Epithelial cell of prostate (primary cell): ENCODE measurements at places on chromosomes 16 and 17.

- DNase-seq = no peak
Measured at GRCh38 chr16:14407786-14408399, 222.2 kb downstream of the PARN start.

DNA sequence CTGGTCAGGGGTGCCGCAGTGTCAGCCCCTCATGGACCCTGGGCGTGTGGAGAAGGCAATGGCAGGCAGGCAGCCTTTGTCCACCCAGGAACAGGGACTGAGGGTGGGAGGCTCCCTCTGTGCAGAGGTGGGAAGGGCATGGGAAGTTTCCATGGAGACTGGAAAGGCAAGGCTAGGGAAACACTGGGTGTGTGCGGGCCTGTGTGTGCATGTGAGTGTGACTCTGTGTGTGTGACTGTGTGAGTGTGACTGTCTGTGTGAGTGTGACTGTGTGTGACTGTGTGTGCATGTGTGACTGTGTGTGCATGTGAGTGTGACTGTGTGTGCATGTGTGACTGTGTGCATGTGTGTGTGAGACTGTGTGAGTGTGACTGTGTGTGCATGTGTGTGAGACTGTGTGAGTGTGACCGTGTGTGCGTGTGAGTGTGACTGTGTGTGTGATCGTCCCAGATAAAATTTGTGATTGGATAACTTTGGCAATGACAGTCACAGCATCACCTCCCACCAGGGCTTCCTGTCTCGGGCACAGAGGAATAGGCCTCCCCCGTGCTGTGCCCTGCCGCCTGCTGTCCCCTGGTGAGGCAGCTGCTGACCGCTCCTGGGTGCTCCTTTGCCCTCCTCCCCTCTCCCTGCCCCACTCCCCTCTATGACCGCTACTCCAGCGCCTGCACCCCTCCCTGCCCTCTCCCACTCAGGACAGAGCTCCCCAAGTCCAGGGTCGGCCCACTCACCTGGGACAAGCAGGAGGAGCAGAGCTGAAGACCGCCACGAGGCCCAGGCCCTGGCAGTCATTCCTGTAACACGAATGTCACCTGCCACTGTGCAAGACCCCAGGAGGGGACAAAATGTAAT is 698 bp downstream of the CD300C start:
- no peak for DNase-seq

DNA sequence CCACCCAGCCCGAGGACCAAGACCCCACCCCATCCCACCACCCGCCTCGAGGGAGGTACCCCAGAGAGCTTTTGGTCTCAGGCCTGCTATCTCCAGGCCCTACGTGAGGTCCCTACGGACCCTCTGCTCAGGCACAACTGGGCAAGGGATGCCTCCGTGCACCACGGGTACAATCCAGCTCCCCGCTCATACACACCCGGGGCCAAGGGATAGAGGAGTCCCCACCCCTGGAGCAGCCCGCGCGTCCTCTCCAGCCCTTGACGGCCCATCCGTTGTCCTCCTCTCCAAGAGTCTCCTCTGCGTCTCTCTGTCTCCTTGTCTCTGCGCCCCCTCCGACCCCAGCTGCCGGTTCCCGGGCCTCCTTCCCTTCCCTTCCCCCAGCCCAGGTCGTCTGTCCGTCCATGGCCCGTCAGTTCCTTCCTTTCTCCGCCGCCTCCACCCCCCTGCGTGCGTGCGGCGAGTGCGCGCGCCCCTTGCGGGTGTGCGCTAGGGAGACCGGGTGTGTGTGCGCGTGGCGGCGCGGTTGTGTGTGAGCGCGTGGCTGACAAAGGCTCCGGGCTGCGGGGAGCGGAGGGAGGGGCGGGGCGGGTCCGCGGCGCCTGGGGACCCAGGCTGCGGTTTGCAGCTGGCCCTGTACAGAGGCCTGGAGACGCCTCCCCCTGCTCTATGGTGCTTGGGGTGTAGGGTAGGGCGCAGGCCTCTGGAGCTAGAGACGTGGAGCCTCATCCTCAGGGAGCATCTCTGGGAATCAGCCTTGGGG is 930 bp downstream of the SPNS2 start:
- DNase-seq = no peak

DNA sequence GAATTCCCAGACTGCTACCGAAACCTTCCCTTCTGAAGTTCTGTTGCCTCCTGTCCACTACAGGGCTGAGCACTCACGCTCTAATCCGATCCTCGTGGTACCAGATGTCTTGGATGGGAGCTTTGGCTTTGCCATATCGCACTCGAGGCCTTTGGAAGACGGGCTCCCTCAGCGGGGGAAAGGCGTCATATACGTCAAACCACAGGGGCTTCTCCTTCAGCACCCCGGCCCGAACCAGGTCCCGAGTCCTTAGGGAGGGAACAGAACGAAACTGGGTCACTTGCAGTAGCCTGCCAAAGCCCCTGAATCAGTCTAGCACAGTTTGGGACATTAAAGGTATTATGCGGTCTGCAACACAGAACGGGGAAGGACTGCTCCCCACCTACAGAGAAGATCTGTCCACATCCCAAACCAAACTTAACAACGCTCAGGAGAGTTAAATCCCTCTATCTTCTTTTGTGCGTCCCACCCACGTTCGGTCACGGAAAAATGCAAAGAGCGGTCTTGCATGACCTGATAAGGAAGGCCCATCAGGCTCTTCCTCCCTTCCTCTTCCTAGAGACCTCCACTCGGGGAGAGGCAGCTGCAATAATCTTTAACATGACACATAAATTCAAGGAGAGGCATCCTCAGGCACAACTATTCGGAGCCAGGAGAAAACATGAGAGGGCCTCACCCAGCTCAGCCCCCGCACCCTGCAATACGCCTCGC is 526 bp downstream of the MRPS23 start:
- no peak for DNase-seq

GRCh38 chr17:49727380-49727779 is 19.6 kb upstream of the SLC35B1 start:
- DNase-seq = no peak

DNA sequence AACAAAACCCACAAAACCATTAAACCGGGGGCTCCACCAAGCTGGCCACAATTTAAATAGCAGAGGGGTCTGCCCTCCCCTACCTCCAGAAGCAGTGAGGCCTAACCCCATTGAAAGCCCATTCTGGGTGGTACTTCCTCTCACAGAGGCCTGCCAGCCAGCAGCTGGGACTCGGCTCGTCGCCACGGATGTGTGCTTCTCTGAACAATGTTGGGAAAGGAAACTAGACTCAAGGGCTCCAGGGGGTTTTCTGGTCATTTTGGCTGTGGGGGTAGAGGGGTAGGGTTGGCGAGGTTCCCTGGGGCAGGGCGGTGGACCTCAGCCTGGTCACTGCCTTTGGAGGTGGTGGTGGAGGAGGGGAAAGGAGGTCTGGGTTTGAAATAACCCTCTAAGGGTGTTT is 4.7 kb upstream of the PLCG2 start:
- no peak for DNase-seq

DNA sequence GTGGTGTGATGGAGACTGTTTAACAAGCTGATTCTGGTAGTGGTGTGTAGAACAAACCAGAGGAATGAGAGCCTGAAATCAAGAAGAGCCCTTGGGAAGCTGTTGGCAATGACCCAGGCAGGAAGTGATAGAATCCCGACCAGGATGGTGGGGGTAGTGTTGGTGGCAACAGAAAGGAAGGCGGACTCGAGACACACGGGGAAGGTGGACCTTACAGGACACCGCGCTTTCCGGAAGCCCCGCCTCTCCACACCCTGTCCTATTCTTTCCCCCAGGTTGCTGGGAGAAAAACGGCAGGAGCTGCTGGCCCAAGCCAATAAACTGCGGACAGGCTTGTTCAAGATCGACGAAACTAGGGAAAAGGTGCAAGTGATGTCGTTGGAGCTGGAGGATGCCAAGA is 30.0 kb upstream of the KDM6B start:
- DNase-seq = no peak

GRCh38 chr16:85916141-85916890 is 17.4 kb downstream of the IRF8 start:
- DNase-seq = no peak

GRCh38 chr16:3363793-3364192 is 8.1 kb downstream of the OR2C1 start:
- no peak for DNase-seq

DNA sequence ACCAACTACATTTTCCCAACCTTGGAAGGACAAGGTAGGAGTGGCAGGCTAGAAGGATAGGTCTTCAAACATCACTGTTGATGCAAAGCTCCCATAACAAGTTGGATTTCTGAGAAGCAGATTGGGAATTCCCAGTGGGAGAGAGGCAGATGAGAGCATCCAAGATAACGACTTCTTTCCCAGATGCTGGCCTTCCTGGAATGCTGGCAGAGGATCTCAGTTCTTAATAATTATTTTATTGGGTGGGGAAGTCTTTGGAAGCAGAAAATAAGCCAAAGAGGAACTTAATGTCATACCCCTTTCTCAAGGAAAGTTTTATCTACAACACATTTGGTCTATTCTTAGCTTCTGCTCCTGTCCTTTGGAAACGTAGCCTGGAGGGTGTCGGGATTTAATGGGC is 64.5 kb downstream of the MPRIP start:
- no peak for DNase-seq

DNA sequence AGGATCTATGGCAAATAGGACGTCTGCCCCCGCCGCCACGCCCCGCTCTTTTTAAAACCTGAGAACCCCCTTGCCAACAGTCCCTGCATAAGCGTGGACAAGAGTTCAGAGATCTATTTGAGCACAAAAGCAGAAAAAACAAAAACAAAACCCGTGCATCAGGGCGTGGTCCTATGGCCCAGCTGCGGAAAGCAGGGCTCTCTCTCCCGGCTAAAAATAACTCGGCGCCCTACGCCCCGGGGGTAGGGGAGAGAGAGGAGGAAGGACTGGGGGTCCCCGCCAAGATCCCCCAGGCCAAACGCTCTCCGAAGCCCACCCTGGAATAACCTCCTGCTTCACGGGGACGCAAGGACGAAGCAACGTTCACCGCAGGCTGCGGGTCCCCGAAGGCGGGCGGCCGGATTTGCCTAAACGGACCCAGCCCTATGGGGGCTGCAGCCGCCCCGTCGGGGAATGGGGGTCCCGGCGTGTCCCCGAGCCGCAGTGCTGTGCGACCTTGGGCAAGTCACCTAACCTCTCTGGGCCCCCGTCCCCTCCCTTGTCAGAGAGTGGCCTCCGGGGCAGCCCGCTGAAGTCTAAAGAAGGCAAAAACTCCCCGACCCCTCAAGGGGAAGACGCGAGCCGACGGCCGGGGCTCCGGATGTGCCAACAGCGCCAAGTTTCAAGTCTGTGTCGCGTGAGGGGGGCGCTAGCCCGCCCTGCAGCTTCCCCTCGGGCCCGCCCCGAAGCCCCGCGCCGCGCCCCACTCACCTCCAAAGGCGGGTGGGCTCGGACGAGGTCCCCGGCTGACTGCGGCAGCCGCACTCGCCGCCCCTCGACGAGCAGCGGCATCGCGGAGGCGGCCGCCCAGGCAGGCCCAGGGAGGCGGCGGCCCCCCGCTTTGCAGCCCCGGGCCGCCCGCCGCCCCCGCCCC is 477 bp downstream of the NTAN1 start:
- DNase-seq = no peak

- no peak for DNase-seq
Measured at GRCh38 chr17:27633312-27634025, 2.5 kb downstream of the LGALS9 start.

- DNase-seq = no peak
Measured at GRCh38 chr17:76266244-76266938, 1.2 kb downstream of the UBALD2 start.

DNA sequence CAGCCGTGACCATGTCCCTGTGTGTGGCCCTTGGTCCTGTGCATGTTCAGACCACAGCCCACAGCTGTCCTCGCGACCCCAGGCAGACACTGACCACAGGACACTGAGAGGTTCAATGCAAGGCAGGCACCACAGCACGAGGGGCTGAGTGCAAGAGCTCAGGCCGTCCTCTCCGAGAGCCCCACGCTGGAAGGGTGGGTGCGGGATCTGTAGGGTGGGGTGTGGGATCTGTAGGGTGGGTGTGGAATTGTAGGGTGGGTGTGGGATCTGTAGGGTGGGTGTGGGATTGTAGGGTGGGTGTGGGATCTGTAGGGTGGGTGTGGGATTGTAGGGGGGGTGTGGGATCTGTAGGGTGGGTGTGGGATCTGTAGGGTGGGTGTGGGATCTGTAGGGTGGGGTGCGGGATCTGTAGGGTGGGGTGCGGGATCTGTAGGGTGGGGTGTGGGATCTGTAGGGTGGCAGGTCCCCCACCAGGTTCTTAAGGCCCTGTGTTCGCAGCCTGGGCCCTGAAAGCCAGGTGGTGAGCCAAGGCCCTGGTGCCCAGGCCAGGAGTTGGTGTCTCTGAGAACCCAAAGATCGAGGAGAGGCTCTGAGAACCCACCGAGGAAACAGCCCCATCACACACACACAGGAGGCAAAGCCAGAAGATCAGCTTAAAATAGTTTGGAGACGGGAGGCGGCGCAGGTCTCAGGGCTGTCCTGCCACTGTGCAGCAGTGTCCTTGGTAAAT is 48.2 kb downstream of the METRNL start:
- no peak for DNase-seq

GRCh38 chr16:6728381-6728780 is 604.3 kb upstream of the RBFOX1 start:
- DNase-seq = no peak

DNA sequence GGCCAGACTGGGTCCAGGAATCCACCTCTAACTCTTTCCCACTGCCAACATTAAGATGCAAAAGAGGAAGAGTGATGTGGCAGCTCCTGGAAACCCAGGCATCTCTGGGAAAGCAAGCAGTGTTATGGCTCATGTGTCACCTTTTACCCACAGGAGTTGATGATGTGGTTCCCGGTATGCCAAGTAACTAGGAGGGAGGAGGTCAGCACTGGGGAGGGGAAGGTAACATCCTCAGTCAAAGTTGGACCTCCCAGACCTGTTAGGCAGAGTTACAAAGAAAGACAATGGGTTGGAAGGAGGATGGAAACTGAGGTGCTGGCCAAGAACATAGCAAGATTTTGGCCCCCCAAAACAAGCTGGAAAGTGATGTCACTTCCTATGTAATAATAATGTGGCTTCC is 11.4 kb downstream of the KRABD2 start:
- no peak for DNase-seq

DNA sequence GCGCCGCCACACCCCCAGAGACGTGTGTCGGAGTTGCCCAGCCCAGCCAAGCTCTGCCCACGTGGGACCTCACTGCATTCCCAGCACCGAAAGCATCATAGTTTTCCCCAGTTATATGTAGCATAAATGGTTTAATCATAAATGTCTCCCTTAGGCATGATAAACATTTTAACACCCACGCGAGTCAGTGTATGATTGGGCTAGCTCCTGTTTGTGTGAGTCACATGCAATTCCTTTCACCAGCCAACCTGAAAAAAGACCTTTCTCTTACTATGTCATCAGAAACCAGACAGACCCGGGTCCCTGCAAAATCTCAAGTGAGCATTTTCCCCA is 9.2 kb downstream of the TAF1C start:
- no peak for DNase-seq

DNA sequence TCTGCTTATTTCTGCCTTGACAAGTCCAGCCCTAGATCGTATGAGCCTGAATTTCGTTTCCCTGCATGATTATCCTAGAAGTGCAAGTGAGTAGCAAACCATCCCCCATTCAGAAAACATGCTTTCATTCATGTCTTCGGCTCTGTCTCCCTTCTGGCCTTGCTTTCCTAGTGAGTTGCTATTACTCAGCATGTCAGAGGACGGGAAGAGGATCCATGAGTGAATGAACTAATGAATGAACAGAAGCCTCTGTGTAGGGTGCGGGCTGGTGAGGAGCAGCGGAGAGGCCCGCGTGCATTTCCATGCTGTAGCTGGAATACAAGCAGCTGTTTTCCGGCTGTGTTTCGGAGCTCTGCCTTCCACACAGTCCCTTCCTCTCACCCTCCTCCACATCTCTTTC is 155.7 kb upstream of the NOL11 start:
- DNase-seq = no peak
